ENCODE measurements at places on chromosomes 1 and 21.
A peak's percentile ranks its signal among the peaks of the same experiment; 100 is the strongest.

GRCh38 chr1:112169517-112169916 lies 180.0 kb upstream of the KCND3 start:
- DNase-seq: no peak

- DNase-seq: no peak
Observed at GRCh38 chr1:44684525-44684924, 10.0 kb downstream of the ARMH1 start.

DNA sequence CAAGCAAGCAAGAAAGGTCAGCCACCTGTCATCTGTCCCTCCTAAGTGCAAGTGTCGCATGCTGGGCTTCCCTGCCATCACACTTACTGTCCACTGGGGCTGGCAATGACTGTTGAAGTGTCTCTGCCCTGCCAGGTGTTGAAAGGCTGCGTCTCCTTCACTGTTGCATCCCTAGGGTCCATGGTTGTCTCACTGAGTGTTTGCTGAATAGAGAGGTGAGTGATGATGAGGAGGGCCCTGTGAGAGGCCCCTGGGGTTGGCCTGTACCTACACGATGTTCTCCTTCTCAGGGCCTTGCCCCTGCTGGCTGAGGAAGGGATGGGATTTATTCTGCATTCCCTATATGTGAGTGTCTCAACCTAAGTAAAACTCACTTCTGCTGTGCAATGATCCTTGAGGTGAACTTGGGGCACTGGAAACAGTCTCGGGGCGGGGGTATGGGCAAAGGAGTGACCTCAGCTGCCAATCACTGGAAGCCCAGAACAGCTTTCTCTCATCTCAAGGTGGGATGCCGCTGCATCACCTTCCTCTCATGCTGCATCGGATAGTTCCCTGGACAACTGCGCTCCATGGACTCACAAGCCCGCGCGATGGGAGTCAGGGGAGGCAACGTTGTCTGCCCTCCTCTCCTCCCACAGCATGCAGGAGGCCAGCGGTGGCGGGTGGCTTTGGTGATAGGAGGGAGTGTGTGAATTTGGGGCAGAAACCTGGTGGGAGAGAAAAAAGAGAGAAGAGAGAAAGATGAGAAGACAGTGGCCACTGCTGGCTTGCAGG lies 35.8 kb upstream of the SOX13 start:
- DNase-seq: no peak

DNA sequence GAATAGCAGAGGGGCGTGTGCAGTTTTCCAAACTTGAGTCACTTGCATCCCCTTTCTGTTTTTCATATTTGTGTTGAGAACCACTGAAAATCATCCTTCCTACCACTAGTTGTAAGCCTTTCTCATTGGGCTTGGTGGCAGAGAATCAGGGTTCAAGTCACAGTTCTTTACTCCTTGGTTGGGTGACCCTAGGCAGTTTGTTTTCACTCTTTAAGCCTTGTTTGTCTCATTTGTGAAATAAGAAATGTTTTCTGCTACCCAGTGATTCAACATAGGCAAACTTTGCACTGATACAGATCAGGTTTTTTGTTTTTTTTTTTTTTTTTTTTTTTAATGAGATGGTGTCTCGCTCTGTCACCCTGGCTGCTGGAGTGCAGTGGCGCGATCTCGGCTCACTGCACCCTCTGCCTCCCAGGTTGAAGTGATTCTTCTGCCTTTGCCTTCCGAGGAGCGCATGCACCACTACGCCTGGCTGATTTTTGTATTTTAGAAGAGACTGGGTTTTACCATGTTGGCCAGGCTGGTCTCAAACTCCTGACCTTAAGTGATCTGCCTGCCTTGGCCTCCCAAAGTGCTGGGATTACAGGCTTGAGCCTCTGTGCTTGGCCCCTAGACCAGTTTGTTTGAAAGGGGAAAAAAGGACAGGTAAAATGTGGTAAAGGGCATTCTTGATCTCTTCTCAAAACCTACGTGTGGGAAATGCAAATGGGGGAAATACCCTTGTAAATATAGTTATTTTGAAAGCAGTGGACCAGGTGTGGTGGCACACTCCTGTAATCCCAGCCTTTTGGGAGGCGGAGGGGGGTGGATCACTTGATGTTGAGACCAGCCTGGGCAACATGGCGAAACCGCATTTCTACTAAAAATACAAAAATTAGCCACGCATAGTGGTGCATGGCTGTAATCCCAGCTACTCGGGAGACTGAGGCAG lies 3.2 kb downstream of the CLIC4 start:
- DNase-seq: peak; percentile 50

- no peak for DNase-seq
Observed at GRCh38 chr1:232435729-232436128, 194.2 kb downstream of the SIPA1L2 start.

GRCh38 chr1:172149346-172149745 lies 271.1 kb upstream of the C1orf105 start:
- DNase-seq: no peak

DNA sequence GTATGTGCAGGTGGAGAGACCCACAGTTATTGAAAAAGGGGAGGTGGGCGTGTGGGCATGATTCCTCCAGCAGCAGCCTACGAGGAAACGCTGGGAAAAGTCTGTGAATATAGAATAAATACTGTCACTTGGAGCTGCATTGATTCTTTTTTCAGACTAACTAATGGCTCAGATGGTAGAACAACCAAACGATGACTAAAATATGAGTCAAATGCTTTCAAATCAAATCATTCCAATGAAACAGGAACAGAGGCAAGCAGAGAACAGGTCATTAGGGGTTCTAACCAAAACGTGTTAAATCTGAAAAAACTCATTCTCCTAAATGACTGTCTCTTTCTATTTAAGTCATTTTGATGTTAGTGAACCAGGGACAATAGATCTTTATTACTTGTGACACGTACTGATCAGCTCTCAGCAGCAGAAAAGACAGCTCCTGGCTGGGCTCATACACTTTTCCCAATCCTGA lies 35.1 kb upstream of the SEC16B start:
- DNase-seq: no peak

- peak; percentile 38 for DNase-seq
Observed at GRCh38 chr1:145871994-145872924, 13.4 kb upstream of the PIAS3 start.

GRCh38 chr1:29521438-29521715 lies 285.1 kb downstream of the PTPRU start:
- no peak for DNase-seq

- no peak for DNase-seq
Observed at GRCh38 chr1:64404202-64404601, 65.7 kb upstream of the CACHD1 start.

- no peak for DNase-seq
Observed at GRCh38 chr1:173438675-173439074, 38.5 kb upstream of the PRDX6 start.

- DNase-seq: peak; percentile 50
Observed at GRCh38 chr1:185155600-185156287, 1.0 kb downstream of the TRMT1L start.

- DNase-seq: no peak
Observed at GRCh38 chr1:213162338-213162737, 111.3 kb downstream of the RPS6KC1 start.

- DNase-seq: no peak
Observed at GRCh38 chr1:172351346-172351745, 69.1 kb upstream of the C1orf105 start.

- DNase-seq: no peak
Observed at GRCh38 chr1:240193679-240194078, 102.0 kb downstream of the FMN2 start.

DNA sequence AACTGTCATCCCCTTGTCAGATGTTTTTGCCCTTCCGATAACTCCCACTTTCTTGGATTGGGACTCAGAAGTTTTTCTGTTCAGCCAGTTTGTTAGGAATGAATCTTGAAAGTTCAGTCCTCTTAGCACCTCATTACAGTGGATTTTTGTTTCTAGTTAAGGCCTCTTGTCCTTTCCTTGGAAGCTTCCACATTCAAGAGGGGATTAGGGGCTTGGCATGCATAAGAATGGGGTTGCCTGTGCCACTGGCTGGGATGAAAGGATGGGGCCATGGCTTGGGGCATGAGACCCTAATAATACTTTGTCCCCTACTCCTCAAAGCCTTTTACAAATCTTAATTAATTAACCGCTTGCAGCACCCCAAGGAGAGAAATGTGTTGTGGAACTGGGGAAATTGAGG lies 2.4 kb upstream of the DHDDS start:
- DNase-seq: no peak

- DNase-seq: no peak
Observed at GRCh38 chr1:98286656-98287055, 365.8 kb upstream of the DPYD start.

GRCh38 chr21:45277101-45278045 lies 10.3 kb downstream of the POFUT2 start:
- no peak for DNase-seq

DNA sequence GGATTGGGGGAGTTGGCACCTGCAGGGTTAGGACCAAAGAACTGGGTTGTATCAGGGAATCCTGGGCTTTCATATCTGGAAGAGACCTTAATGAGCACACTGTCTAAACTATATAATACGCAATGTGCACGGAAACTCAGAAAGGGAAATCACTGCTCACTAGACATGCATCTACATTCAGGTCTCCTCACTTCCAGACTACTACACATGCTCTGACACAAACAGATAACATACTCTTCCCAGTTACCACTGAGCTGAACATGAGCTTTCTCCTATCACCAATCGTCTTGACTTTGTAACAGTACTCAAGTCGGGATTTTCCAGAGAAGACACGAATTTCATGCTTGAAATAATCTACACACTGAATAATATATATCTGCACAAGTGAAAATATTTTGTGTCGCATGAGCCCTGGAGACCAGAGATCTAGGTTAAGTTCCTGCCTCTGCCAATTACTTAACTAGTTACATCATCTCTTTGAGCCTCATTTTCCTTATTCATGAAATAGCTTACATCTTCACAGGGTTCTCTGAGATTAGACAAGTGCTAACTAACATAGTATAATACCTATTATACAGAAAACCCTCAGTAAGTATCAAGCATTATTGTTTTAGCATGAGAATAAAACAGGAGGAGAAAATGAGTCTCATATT lies 101.1 kb downstream of the JAK1 start:
- DNase-seq: no peak

GRCh38 chr1:85325920-85326319 lies 49.5 kb upstream of the BCL10 start:
- no peak for DNase-seq

GRCh38 chr1:204190212-204191211 lies 5.8 kb downstream of the KISS1 start:
- no peak for DNase-seq

GRCh38 chr1:4322881-4323280 lies 331.5 kb upstream of the AJAP1 start:
- no peak for DNase-seq

- DNase-seq: no peak
Observed at GRCh38 chr1:66332548-66332901, 201.4 kb upstream of the SGIP1 start.

GRCh38 chr1:19310720-19311502 lies 1.0 kb downstream of the AKR7A2 start:
- DNase-seq: no peak

GRCh38 chr1:175376194-175376593 lies 183.6 kb upstream of the KIAA0040 start:
- no peak for DNase-seq

GRCh38 chr21:45546636-45547544 lies 4.7 kb upstream of the SLC19A1 start:
- DNase-seq: no peak

DNA sequence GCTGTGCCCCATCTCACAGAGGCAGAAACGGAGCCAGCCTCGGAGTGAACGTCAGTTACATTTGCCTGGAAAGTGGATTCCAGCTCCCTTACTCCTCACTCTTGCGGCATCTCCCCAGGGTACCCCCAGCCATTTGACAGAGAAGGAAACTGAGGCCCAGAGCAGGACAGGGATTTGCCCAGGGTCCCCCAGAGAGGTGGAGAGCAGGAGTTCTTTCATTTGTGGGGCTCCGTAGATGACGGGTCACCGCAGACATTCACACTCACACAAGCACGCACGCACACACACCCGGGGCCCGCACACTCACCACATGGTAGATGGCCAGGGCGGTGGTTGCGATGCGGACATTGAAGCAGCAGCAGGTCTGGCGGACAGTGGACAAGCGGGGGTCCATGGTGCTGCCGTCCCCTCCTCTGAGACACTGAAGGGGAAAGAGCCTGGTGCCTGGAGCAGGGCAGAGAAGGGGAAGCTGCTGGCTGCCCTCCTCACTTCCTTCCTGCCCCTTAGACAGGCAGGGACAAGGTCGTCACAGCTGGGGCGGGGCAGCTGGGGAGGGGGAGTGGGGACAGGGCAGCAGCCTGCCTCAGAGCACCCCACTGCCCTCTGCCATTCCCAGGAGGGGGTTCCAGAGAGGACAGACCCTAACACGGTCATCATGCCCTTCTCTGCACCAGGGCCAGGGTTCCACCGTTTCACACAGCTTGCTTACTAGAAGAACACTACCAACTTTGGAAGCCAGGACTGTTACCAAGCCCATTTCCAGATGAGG lies at the start of gene LAPTM5:
LAPTM5 (minus strand) TSS at position 423 of the 769 bp plus-strand sequence; CDS start at position 394, 29 bp downstream.
- peak; percentile 74 for DNase-seq

DNA sequence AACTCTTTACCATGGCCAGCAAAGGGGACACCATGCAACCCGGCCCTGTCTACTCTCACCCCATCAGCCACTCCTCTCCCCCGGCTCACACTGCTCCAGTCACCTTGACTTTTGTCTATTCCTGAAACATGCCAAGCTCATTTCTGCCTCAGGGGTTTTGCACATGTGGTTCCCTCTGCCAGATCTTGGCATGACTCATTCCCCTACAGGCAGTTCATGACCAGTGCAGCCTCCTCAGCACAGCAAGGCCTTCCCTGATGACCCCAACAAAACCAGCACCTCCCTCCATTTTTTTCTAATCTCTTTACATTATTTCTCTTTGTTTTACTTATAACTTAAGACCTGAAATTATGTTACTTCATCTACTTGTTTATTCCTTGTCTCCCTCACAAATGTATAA lies 58.6 kb upstream of the GJB5 start:
- no peak for DNase-seq

Measured in CD4-positive, alpha-beta T cell treated with Interferon alpha-2 for 1 hour (primary cell).